ENCODE measurements at places on chromosomes 3 and 15. TPM values are rescaled to one million over a fixed set of nuclear protein-coding genes. Genes with fewer than 3 reads are reported as not detected.

Gene ZNF35
- 5.5 TPM for polyA plus RNA-seq

Gene ACAP2
- polyA plus RNA-seq: 9.9 TPM

Gene WNT7A
- 0.01 TPM for polyA plus RNA-seq

Gene POPDC2
- polyA plus RNA-seq: 0.87 TPM

Gene GOLGA6D
- not detected for polyA plus RNA-seq

Gene PIERCE2
- 1.1 TPM for polyA plus RNA-seq

Gene RBPMS2
- 2.6 TPM for polyA plus RNA-seq
